ENCODE measurements at places on chromosomes 3 and 15.

DNA sequence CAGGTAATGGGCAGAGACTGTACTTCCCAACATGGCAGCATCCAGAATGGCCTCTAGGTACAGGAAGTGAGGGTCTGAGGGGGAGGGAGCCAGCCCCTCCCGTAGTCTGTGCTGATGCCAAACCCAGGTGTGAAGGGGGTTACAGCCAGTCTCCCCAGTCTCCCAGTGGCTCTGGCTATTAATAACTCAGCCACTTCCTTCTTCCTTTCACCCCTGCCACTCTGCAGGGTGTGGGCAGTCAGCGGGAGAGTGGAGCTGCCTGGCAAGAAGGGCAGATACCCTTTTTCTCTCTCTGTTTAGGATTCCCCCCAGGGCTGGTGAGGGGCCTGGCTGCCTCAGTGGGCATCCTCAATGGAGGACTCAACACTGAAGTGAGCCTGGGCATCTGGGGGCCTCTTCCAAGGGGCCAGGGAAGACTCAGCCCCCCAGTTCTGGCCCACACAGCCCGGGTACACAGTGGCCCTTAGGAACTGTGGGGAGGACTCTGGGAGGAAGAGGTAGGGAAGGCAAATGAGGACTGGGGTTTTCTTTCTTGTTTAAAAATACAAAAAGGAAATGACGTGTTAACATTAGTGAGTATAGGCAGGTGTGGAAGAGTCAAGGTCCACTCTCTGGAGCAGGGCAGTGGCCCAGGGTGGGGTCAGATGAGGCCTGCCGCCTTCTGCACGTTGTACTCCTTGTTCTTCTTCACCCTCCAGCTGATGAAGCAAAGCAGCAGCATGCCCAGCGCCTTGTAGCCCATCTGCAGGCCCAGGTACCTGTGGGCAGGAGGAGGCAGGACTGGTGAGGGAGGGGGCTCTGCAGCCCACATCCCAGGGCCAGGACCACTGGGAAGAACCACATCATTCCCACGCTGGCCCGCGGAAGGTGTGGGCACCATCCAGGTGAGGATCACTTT lies 38.6 kb upstream of the RAB6B start:
- DNase-seq = no peak
- peaks cover 28% of the 10 kb centered on the region for H3K4me1 ChIP-seq
- peaks cover 8% of the 10 kb centered on the region for H3K27me3 ChIP-seq
- H3K27ac ChIP-seq = no peak overlapping the region

GRCh38 chr3:11662392-11662990 lies 18.8 kb upstream of the VGLL4 start:
- no peak overlapping the region for H3K4me3 ChIP-seq
- no peak overlapping the region for H3K27ac ChIP-seq
- H3K36me3 ChIP-seq = peaks cover 7% of the 10 kb centered on the region
- H3K4me1 ChIP-seq = peaks cover 4% of the 10 kb centered on the region
- DNase-seq = no peak

DNA sequence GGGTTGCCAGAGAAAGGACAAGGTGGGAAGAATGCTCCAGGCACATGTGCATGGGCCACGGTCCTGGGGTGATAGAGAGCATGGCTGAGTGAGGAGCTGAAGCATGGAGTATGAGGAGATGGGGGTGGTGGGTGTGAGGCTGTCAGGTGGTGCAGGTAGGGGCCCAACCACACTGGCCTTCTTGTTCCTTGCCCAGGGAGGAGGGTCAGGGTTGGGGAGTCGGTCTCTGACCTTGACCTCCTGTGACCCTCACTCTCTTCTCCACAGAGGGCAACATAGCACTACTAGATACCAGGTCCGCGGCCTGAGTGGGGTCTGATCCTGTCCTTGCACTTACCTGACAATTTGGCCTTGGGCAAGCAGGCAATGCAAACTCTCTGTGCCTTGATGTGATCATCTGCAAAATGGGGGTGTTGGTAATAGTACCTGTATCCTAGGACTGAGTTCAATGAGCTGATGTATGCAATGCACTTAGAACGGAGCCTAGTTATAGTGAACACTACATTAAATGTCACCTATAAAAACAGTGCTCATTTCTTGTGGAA lies 75.2 kb downstream of the EEFSEC start:
- no peak for DNase-seq
- H3K4me1 ChIP-seq = peaks cover 27% of the 10 kb centered on the region
- H3K27ac ChIP-seq = no peak overlapping the region
- no peak overlapping the region for H3K4me3 ChIP-seq
- no peaks in the 10 kb centered on the region for H3K27me3 ChIP-seq

- no peak for DNase-seq
- no peaks in the 10 kb centered on the region for H3K27me3 ChIP-seq
- H3K4me1 ChIP-seq = no peaks in the 10 kb centered on the region
- no peak overlapping the region for H3K27ac ChIP-seq
- H3K4me3 ChIP-seq = no peak overlapping the region
Observed at GRCh38 chr3:116872688-116873087, 163.1 kb downstream of the TUSC7 start.

DNA sequence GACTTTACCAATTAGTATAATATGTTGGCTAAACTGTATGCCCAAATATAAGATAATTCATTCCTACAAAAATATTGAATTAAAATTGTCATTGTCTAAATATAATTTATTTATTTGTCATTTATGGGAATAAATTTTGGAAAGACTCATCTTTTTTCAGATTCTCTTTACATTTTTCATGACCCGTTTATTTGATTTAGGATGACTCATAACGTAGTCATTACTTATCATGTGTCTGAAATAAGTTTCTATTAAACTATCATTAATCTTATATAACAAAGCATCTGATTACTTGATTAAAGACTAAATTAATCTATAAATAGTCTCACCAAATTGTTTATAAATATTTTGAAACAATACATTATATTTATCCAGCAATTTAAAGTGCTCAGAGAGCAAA lies 516.6 kb downstream of the CADM2 start:
- no peak overlapping the region for H3K4me3 ChIP-seq
- H3K36me3 ChIP-seq = no peaks in the 10 kb centered on the region
- H3K27ac ChIP-seq = no peak overlapping the region
- H3K4me1 ChIP-seq = no peaks in the 10 kb centered on the region
- no peaks in the 10 kb centered on the region for H3K27me3 ChIP-seq
- DNase-seq = no peak

DNA sequence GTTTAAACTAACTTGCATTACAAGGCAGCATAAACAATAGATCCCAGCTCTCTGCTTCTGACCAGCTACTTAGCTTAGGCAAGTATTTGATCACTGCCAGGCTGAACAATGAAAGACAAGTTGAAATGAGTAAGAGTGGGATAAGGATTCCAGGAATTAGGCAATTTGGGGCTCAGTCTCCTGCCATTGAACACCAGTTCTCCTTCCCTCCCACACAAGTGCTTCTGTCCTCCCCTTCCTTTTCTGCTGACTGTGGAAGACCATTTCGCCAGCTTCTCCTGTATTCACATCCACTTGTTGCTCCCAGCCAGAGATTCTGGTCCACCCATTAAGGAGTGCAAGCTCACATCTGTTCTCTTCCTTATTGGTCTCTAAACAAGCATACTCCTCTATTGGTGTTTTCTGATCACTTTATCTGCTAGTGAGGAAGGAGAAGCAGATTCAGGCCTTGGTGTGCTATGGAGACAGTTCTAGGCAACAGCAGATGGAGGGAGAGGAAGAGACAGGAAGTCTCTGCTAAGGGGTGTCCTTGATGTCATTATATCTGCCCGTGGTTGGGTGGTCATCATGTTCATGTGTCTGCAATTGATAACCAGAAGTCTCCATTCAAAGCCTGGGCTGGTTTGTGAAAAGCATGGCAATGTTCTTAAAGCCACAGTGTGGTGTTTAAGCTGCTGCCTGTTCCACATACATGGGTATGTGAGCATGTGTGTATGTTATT lies 121.5 kb downstream of the PLCL2 start:
- H3K4me3 ChIP-seq = no peak overlapping the region
- H3K27me3 ChIP-seq = peaks cover under 1% of the 10 kb centered on the region
- H3K27ac ChIP-seq = no peak overlapping the region
- DNase-seq = no peak

DNA sequence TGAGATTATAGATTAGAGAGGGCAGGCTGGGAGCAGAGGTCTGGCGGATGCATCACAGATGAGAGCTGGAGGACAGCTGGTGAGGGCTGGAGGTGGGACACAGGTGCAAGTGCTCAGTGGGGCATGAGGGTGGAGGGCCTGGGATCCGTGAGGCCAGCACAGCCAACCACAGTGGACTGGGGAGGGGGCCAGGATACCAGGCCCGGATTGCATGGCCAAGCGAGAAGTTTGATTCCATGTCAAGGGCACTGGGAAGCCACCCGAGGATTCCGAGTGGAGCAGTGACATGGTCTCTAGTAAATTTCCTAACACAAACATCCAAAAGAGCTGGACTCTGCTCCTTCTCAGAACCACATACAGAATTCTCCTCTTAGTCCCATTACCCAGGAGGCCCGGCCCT lies 44.0 kb upstream of the SLC41A3 start:
- peaks cover 13% of the 10 kb centered on the region for H3K27me3 ChIP-seq
- H3K4me1 ChIP-seq = peaks cover 34% of the 10 kb centered on the region
- no peak overlapping the region for H3K27ac ChIP-seq
- H3K4me3 ChIP-seq = no peak overlapping the region
- H3K36me3 ChIP-seq = no peaks in the 10 kb centered on the region
- DNase-seq = peak; percentile 1

DNA sequence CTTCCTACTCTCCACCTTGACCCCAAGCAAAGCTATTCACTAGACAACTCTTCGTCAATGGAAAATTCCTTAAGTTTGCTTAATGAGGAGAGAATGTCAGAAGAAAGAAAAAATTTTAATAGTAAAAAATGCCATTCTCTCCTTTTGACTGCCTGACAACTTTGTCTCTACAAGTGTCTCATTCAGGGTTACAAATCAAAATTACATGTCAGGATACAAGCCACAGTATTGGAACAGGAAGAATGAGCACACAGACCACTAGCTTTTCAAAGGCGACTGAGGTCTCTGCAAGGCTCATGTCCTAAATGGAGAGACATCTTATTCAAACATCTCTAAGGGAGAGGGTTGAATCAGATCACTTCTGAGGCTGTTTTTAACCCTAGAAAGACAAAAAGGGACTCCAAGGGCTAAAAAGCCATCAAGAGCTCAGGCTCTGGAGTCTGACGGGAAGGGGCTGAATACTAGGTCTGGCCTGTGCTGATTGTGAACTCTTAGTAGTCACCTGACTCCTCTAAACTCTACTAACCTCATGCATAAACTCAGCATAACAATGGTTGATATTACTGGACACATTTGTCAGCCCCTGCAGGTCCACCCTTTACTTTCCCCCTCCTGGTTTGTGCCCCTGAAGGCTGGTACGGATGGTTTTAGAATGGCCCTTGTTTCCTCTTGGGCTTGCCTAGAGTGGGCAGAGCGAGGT lies 12.8 kb upstream of the MEIS2 start:
- peaks cover 56% of the 10 kb centered on the region for H3K4me1 ChIP-seq
- DNase-seq = no peak
- peak overlapping the region; percentile 70 for H3K27ac ChIP-seq
- H3K4me3 ChIP-seq = no peak overlapping the region

DNA sequence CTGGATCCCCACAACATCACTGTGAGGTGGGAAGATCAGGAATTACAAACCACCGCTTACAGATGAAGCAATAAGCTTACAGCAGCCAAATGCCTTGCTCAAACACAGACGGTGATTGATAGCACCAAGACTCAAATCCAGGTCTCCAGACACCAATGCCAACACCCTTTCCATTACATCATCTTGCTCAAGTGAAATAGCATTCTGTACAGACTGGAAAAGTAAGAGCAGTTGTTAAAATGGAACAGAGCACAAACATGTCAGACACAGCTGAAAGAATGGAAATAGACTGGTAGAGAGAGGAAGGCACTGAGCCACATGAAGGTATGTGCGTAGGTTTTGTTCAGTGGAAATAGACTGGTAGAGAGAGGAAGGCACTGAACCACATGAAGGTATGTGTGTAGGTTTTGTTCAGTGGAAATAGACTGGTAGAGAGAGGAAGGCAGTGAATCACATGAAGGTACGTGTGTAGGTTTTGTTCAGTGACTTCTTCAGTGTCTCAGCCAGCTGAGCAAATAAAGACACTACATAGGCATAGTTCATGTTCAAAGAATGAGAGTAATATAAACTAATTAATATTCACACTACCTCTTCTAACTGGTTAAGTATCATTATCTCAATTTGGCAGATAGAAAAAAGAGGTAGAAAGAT lies 15.6 kb downstream of the CLDN1 start:
- no peak overlapping the region for H3K4me3 ChIP-seq
- H3K27me3 ChIP-seq = peaks cover 10% of the 10 kb centered on the region
- H3K36me3 ChIP-seq = no peaks in the 10 kb centered on the region
- H3K4me1 ChIP-seq = peaks cover 22% of the 10 kb centered on the region

- H3K27me3 ChIP-seq = peaks cover 13% of the 10 kb centered on the region
- H3K4me3 ChIP-seq = no peak overlapping the region
- no peaks in the 10 kb centered on the region for H3K36me3 ChIP-seq
- H3K4me1 ChIP-seq = peaks cover 52% of the 10 kb centered on the region
Observed at GRCh38 chr15:45473068-45473467, 49.5 kb downstream of the SLC30A4 start.

- no peaks in the 10 kb centered on the region for H3K36me3 ChIP-seq
- no peak overlapping the region for H3K27ac ChIP-seq
- no peaks in the 10 kb centered on the region for H3K4me1 ChIP-seq
- no peak overlapping the region for H3K4me3 ChIP-seq
Observed at GRCh38 chr3:23000371-23000770, 202.8 kb upstream of the UBE2E2 start.

DNA sequence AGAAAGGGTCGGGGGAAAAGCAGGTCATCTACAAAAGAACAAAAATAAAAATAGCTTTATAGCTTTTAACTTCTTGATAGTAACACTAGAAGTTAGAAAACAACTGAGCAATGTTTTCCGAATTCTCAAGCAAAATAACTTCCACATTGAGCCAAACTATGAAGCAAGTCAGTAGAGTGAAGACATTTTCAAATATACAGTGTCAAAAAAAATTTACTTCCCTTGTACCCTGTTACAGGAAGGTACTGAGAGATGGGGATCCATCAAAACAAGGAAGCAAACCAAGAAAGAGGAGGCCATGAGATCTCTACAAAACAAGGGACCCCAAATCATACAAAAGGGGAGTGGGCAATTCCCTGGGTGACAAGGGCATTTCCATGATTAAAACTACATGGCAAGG lies 26.6 kb upstream of the STIMATE start:
- peaks cover 31% of the 10 kb centered on the region for H3K36me3 ChIP-seq
- no peak for DNase-seq
- H3K27ac ChIP-seq = no peak overlapping the region
- H3K4me1 ChIP-seq = no peaks in the 10 kb centered on the region

DNA sequence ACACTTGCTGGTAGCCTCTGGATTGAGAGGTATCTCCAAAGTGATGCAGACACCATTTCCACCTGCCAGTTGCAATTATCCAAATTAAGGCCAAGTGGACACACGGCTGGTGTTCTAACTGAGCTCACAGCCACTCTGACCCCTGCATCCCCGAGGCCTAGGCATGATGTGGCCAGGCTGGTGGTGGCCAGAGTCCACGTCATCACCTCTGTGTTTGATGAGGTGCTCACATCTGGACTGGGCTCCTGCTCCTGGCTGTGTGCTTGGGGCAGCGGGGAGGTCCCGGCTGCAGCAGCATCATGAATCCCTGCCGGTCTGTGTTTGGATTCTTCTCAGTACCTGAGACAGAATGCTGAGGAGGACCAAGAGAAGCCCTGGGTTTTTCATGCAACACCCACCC lies 4.9 kb downstream of the OXTR start:
- peaks cover 69% of the 10 kb centered on the region for H3K27me3 ChIP-seq
- H3K36me3 ChIP-seq = no peaks in the 10 kb centered on the region
- no peak overlapping the region for H3K4me3 ChIP-seq
- H3K27ac ChIP-seq = no peak overlapping the region
- peaks cover 18% of the 10 kb centered on the region for H3K4me1 ChIP-seq
- DNase-seq = no peak

- peaks cover 12% of the 10 kb centered on the region for H3K4me1 ChIP-seq
- peaks cover 15% of the 10 kb centered on the region for H3K27me3 ChIP-seq
- DNase-seq = no peak
- no peak overlapping the region for H3K4me3 ChIP-seq
- H3K27ac ChIP-seq = no peak overlapping the region
Observed at GRCh38 chr3:50194903-50195500, 3.6 kb downstream of the GNAT1 start.
